ENCODE measurements at places on chromosomes 12 and 14.

GRCh38 chr12:62284749-62285148, 24.5 kb downstream of the USP15 start:
- DNase-seq: no peak

DNA sequence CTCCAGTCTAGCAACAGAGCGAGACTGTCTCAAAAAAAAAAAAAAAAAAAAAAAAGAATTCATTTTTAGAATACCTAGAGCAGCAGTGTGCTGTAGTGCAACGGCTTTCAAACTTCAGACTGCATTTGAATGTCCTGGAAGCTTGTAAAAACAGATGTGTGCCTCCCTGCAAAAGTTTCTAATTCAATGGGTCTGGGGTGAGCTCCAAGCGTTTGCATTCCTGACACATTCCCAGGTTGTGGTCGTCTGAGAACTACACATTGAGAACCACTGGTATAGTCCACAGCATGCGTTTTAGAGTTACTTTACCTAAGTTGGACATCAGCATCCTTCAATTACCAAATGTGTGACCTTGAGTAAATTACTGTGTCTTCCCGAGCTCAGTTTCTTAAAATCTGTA, 816.8 kb downstream of the NRXN3 start:
- no peak for DNase-seq

DNA sequence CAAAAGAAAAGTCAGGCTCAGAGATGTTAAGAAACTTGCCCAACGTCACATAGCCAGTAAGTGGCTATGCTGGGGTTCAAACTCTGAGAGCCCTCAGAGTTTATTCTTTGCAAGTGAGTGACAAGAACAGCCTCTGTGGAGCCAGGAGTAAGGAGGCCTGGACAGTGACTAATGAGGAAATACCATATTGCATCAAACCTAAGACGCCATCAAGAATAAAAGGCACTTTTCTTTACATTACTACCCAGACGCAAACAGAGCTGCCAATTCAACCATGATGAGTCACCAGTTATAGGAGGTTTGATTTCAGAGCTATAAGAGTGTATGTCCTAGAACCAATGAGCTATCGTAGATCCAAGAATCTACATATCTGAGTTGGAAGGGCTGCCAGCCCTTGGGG, 9.4 kb downstream of the TNFRSF1A start:
- no peak for DNase-seq

- no peak for DNase-seq
Observed at GRCh38 chr14:73248108-73248868, 11.0 kb downstream of the PAPLN start.

GRCh38 chr12:19129122-19129485, 429 bp upstream of the PLEKHA5 start:
- no peak for DNase-seq

GRCh38 chr14:101719045-101719645, 42.4 kb upstream of the PPP2R5C start:
- DNase-seq: no peak

GRCh38 chr14:104942586-104942985, 17.9 kb downstream of the PLD4 start:
- DNase-seq: no peak

GRCh38 chr12:122452701-122453285, 30.3 kb upstream of the CLIP1 start:
- no peak for DNase-seq

GRCh38 chr14:40386433-40386832, 954.2 kb upstream of the FBXO33 start:
- DNase-seq: no peak

- DNase-seq: no peak
Observed at GRCh38 chr14:96060186-96060933, 21.2 kb downstream of the C14orf132 start.

DNA sequence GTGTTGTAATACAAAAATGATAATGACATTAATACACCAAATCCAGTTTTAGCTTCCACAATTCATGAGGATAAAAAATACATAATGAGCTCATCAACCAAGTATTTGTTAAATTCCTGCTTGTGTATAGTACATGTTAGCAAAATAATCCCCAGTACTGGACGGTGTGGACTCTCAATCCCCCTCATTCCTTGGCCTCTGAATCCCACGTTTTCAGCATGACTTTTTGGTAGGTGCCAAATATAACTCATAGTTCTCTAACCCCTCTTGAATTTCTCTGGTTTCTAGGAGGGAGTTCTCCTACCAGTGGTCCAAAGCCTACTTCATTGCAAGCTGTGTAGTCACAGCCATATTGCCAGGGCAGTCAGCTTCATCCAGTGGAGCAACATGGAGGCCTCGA, 41.4 kb upstream of the EPS8 start:
- DNase-seq: no peak

DNA sequence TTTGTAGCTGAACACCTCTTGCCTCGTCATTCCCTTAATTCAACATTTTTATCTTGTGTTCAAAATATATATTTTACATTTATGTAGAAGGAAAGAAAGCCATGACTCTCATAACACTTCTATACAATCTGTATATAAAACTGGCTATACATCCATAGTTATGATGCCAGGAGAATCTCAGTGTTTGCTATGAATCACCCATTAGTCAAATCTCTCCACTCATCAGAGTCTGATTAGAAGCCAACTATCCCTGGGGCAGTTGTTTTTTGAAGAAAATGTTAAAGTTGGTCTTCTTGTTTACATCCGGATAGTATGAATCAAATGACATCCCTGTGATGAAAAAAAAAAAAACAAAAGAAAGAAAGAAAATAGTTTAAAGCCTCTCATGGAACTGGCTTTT, 503.9 kb downstream of the NELL2 start:
- DNase-seq: no peak

DNA sequence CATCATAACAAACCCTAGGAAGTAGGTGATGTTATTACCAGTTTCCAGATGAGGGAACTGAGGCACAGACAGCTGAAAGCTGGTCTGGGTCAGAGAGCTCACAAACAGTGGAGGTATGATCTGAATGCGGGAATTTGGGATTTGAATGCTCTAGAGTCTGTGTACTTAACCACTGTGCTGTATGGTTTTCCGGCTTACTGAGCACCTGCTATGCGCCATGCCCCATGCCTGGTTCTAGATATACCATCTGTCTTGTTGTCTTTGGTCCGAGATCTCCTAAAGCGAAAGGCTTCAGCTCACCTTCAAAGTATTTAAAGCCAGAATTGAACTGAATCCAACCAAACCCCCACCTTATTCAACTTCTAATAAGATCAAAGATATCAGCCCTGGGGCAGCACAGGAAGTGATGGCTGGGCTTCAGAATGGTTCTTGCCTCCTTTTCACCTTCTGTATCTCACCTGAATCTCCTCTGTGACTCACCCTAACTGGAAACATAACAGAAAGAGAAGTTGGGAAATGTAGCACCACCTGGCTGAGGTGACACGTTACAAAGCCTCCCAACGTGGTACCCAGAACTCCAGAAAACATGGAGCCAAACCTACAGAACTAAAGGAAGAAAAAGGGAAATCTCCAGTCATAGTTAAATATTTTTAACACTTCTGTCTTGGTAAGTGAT, 54.3 kb downstream of the PRMT8 start:
- no peak for DNase-seq

- peak; percentile 96 for DNase-seq
Observed at GRCh38 chr14:89365061-89365801, 51.8 kb downstream of the FOXN3 start.

DNA sequence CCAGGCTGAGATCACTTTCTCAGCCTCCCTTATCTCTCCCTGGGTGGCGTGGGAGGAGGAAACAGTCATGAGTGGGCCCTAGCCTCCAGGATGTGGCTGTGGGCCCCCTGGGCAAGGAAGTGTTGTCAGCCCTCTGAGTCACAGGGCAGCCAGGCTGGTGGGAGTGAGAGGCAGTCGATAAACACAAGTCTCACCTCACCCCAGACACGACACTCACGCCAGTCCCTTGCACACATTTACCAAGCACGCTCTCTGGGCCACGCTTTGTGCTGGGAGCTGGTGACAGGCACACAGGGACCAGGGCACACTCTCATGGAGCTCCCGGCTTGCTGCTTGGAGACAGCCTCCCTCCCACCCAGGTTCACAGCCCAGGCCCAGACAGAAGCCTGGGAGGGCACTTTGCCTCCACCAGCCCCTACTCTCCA, 1.9 kb upstream of the KRT79 start:
- DNase-seq: no peak

DNA sequence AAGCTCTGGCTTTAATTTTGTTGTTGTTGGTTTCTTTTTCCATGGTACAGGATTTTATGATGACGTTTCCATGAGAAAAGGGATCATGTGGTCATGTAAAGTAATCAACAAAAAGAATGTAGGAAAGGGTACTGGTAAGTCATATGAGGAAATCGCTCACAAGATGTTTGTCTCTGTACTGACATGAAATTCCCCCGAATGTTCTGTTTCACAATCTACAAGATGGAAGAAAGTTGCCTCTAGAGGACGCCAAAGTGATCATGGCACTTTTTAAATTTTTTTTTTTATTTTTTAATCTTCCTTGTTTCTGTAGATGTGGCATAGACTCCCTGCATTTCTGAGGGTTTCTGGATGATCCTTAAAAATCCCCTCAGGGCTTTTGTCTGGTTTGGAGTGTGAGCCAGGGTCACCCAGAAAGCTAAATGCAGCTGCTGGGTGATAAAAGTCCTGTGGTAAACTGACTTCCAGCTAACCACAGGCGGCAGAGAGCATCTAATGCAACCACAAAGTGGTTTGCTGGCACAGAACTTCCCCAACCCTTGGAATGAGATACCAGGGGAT, 393.5 kb downstream of the CCDC91 start:
- peak; percentile 29 for DNase-seq

GRCh38 chr12:42380733-42381132, 54.8 kb downstream of the PPHLN1 start:
- DNase-seq: no peak

- DNase-seq: no peak
Observed at GRCh38 chr14:68703093-68703492, 89.8 kb downstream of the ZFP36L1 start.

- no peak for DNase-seq
Observed at GRCh38 chr12:107847830-107848229, 73.3 kb downstream of the ASCL4 start.

DNA sequence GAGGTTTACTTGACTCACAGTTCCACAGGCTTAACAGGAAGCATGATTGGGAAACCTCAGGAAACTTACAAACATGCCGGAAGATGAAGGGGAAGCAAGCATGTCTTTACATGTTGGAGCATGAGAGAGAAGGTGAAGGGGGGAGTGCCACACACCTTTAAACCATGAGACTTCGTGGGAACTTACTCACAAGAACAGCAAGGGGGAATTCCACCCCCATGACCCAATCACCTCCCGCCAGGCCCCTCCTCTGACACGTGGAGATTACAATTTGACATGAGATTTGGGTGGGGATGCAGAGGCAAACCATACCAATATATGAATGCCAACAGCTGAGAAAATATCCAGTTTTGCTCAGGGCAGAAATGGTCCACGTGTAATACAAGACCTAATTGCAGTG, 518.6 kb downstream of the VRK1 start:
- DNase-seq: no peak

- no peak for DNase-seq
Observed at GRCh38 chr12:20262119-20262518, 106.2 kb upstream of the PDE3A start.

DNA sequence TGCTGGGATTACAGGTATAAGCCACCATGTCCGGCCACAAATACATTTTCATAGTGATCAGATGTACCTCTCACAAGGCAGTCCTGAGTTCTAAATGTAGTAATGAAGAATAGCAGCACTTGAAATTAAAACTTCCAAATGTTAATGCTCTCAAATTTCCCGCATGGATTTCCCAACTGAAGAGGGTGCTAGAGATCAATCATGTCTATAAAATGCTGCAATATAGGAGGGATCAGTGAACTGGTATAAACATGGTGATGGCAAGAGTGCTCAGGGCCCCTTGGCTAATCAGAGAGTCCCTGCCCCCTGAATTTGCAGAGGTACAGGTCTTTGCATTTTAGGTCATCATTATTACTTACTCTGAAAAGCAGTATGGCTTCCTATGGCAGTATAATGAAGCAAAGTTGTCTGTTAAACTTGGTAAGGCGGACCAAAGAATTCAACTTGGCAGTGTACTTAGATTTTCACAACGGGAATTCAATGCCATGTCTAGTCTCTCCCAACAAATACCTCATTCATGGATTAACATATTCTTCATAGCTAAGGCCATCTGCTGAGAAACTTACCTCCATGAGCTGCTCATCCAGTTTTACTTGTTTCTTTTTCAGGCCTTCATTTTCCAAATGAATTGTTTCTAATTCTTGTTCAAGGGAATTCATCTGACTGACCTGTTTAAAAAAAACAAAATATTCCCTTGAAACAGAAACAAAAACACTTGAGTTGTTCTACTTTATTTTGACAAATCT, 67.0 kb upstream of the SAV1 start:
- no peak for DNase-seq

- DNase-seq: peak; percentile 9
Observed at GRCh38 chr12:29691161-29691854, 92.4 kb downstream of the TMTC1 start.

DNA sequence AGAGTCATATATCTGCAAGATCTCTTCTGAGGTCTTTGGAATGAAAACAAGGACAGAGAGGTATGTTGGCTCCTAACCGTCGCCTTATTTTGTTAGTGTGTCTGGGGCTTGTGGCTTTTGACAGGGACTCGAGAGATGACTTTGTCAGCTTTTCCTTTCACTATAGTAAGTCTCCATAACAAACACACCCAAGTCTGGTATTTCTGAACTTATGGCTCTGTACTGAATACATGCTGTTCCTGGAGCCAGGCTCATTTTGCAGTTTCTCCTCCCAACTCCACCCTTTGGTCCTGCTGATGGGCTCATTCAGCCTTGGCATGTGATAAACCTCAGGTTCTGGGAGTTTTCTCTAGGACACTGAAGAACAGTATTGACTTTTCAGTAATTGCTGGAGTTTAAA, 27.7 kb upstream of the TMED10 start:
- no peak for DNase-seq

DNA sequence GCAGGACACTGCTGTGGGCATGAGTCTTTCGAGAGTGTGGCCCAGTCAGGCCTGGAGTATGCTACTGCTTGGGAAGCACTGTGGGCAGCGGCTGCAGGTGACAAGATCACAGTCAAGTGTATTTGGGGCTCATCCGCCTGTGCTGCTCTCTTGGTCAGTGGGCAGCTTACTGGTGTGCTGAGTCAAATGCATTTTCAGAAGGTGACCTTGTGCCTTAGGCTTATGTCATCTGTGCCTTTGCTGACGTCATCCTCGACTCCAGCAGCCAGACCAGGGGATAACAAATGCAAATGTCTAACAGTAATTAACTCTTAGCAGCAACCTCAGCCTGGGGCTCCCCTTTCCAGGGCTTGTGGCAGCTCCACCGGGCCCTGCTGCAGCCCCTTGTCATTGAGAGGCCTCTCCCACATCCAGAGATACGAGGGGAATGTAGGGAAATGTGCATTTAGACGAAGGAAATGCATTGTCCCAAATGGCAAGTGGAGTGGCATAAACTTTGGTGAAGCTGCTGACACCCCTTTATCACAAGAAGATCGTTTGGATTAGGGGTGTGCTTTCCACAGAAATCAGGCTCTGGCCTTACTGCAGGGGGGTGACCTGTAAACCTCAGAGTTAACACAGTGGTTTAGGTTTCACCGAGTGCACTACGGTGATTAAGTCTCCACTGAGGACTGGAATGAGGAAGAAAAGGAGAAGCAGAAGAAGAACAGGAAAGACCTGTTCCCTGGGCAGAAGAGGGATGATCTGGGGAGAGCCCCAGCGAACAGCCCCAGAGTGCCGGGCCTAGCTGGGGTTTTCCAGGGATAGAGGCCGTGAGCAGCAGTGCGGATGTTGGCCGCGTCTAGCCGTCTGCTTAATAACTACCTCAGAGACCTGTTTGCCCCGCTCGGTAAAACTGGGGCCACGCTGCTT, 39.7 kb downstream of the PSMA6 start:
- DNase-seq: peak; percentile 46

- no peak for DNase-seq
Observed at GRCh38 chr12:5631497-5631896, 199.6 kb downstream of the NTF3 start.

GRCh38 chr12:56080556-56081138, 682 bp downstream of the ERBB3 start:
- DNase-seq: no peak
